Calu3 (cell line): ENCODE measurements at places on chromosomes 2 and 18. TPM values are rescaled to one million over a fixed set of nuclear protein-coding genes. Genes with fewer than 3 reads are reported as not detected.

Gene CAPN13
- 11.8 and 12.0 TPM in 2 replicates for total RNA-seq

Gene ZNF892
- total RNA-seq: 6.2 and 6.6 TPM in 2 replicates

- no peak for DNase-seq
These were observed 466.3 kb downstream of the THSD7B start for GRCh38 chr2:137231628-137232027.

GRCh38 chr2:101983928-101984327 is 7.8 kb upstream of the IL1R2 start:
- no peak for DNase-seq

- no peak for DNase-seq
These were observed 119.7 kb downstream of the PMAIP1 start for GRCh38 chr18:60019463-60019840.

DNA sequence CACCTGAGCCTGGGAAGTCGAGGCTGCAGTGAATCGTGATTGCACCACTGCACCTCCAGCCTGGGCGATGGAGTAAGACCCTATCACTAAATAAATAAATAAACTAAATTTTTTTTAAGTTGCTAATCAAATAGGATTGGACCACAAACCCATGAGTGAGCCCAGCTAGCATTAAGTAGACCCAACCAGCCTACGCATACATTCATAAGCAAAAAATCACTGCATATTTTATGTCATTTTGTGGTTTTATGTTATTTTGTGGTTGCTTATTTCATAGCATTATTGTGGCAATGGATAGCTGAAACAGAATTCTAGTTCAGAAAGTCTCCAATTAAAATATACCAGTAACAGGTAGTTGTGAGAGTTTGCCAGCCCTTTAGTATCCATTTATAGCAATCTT is 29.1 kb upstream of the ZC3H15 start:
- DNase-seq: no peak

DNA sequence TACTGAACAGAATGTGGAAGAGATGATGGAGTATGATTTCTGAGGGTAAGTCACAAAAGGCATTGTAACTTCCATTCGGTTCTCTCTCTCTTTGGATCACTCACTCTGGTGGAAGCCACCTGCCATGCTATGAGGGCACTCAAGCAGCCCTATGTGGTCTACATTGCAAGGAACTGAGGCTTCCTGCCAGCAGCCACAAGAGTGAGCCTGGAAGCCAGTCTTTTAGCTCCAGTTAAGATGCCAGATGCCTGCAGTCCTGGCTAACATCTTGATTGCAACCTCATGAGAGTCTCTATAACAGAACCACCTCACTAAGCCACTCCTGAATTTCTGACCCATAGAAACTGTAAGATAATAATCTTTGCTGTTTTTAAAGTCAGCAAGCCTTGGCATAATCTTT is 935.7 kb downstream of the LRP1B start:
- no peak for DNase-seq

Gene NT5DC4
- total RNA-seq: 10.1 and 13.6 TPM in 2 replicates

Gene PPP1R1C
- total RNA-seq: 2.0 and 2.7 TPM in 2 replicates

Gene CHRND
- total RNA-seq: not detected in 2 replicates

DNA sequence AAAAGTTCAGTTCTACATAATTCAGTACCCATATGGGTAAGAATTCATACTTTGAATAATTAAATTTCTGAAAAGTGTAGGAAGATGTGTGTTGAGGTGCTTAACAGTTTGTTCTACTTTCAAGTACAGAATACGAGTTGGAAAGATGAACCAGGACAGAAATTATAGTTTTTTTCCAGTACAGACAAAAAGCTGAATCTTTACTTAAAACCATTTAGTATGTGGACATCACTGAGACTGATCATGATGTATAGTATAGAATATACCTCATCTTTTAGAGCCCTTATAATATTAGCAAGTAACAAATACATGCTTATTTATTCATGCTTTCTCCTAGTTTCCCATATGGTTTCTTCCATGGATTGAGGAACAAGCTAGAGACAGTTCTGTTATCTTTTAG is 10.0 kb downstream of the DDX1 start:
- no peak for DNase-seq

GRCh38 chr2:195535911-195536522 is 121.0 kb upstream of the SLC39A10 start:
- no peak for DNase-seq

- DNase-seq: no peak
These were observed 200.6 kb downstream of the RND3 start for GRCh38 chr2:150286730-150287362.

Gene TMEM200C
- not detected in 2 replicates for total RNA-seq

GRCh38 chr2:120134263-120134662 is 88.9 kb downstream of the TMEM185B start:
- peak; percentile 3 for DNase-seq

Gene MEP1B
- total RNA-seq: not detected in 2 replicates

Gene STEAP3
- total RNA-seq: 28.3 and 30.5 TPM in 2 replicates

- no peak for DNase-seq
These were observed 17.2 kb upstream of the NMI start for GRCh38 chr2:151306621-151307020.

DNA sequence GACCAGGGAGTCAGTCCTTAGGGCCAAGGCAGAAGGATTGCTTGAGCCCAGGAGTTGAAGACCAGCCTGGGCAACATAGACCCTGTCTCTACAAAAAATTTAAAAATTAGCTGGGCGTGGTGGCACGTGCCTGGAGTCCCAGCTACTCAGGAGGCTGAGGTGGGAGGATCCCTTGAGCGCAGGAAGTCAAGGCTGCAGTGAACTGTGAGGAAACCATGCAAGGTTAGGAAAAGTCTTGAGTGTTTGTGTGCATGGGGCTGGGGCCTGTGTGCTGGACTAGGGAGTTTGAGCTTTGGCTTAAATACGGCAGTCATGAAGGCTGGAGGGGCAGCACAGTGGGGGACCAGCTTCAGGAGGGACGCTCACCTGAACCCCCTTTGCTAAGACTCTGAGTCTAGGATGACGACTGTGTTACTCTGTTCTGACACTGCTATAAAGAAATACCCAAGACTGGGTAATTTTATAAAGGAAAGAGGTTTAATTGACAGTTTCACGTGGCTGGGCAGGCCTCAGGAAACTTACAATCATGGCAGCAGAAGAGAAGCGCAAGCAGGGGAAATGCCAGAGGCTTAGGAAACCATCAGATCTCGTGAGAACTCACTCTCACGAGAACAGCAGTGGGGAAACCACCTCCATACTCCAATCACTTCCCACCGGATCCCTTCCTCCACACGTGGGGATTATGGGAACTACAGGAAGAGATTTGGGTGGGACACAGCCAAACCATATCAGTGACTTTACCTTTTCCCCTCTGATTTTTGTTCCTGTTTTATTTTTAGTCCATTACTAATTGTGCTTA is 39.4 kb downstream of the GORASP2 start:
- no peak for DNase-seq

DNA sequence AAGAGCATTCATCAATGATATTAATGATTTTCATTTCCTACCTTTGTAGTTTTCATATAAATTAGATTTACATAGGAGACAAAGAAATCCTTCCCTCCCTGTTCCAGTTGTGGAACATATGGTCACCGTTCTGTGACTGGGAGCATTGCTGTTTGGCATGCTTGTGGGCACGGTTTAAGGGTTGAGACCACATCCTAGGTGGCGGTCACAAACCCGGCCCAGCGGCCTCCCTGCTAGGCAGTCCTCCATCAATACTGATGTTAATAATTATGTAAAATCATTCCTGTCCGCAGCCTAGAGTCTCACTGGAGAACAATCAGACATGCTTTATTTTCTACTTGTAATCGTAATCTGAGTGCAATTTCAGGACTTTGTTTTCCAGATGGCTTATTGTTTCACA is 117.9 kb downstream of the AGAP1 start:
- DNase-seq: no peak

Gene CNGA3
- total RNA-seq: not detected in 2 replicates
